ENCODE measurements at places on chromosomes 11 and 22. TPM values are rescaled to one million over a fixed set of nuclear protein-coding genes. Genes with fewer than 3 reads are reported as not detected.

Gene GSTT2B
- not detected for total RNA-seq

Gene OSBPL5
- 12.2 TPM for total RNA-seq

Gene TEX12
- 0.63 TPM for total RNA-seq

Gene OR2AG1
- total RNA-seq, result not detected

Gene PIM3
- 172 TPM for total RNA-seq

Gene SUSD2
- total RNA-seq, result 0.31 TPM

Gene PKNOX2
- total RNA-seq, result under 0.01 TPM
